ENCODE measurements at places on chromosomes 12 and 14.

DNA sequence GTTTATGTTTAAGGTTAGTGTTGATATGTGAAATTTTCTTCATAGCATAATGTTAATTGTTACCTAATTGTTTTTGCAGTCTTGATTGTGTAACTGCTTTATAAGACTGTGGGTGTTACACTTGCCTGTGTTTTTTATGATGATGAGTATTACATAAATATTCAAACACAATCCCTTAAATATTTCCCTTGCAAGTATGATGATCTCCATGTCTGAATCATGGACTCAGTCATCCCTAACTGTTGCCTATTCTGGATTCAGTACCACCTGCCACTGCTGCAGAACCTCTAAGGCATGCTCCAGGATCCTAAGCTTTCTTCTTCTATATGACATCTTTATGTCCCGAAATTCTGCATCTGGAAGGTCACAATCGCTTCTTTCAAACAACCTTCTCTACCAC is 246.3 kb upstream of the CLEC14A start:
- no peak for DNase-seq

DNA sequence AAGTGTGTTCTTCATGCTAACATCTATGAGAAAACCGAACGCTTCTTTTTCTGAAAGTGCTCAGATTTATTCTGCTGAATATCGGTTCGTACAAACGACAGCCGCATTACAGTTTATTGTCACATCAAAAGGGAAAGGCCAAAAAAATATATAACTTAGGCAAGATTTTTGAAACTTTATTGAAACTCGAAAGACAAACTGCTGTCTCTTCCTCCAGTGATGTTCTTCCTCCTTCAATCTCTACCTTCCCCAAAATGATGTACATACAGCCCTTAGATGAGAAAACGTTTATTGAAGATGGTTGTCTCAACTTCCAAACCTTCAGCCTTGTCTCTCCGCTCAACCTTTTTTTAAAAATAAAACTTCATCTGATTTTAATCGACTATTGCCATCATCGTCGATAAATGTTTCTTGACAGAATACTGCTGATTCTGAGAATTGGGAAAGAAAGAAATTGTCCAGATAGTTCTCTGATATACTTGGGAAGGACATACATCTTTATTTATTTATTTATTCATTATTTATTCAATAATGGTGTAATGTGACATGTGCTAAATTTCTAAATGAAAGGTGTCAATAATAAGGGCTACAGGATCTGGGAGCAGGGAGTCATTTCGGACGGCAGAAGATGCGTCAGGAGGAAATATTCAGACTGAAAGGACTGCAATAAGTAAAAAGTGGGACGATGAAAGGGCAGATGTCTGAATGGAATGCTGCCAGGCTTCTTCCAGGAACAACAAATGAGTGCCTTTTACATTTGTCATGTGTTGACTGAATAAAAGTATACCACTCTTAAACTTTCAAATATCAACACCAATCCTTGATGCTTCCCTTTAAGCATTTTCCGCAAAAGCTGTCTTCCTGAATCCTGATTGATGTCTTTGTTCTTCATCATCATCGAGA is 817 bp upstream of the MDM1 start:
- DNase-seq = no peak

- no peak for DNase-seq
These were observed 1.1 kb downstream of the CKB start for GRCh38 chr14:103521438-103521950.

- no peak for DNase-seq
These were observed 101.3 kb downstream of the PPM1A start for GRCh38 chr14:60350366-60350720.

DNA sequence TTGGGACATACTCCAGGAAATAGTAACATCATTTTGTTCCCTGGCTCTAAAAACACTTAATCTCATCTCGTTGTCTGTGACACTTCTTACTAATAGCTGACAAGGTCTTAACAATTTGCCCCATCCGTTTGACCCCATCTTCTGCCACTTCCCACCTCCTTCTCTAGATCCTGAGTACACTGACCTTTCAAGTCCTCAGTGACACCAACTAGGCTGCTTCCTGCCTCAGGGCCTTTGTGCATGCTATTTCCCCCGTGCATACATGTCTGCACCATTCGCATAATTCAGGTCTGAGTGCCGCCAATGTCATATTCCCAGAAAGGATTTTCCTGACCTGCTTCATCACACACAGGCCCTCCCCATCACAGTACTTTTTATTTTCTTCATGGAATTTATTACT is 70.6 kb upstream of the CCND2 start:
- DNase-seq = no peak

DNA sequence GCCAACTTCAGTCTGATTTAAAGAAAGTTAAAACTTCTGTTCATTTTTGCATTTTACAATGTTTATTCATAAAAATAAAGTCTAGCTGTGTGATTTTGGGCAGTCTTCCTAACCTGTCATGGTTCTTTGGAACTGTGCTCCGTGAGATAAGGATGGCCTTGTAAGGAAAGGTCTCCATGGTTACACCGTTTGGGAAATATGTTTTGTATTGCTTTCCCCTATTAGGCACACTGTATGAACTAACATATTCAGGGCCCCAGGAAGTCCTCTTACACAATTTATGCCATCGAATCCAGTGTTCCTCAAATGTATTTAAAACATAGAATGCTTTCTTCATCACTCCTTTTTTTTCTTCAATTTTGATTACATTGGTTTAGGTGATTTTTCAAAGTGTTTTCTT is 54.5 kb downstream of the APAF1 start:
- no peak for DNase-seq
